Cortex of kidney (tissue), 1 donor: ENCODE measurements at places on chromosomes 7 and 10.

GRCh38 chr7:74617180-74617744 is 40.3 kb upstream of the GTF2I start:
- no peak for DNase-seq

DNA sequence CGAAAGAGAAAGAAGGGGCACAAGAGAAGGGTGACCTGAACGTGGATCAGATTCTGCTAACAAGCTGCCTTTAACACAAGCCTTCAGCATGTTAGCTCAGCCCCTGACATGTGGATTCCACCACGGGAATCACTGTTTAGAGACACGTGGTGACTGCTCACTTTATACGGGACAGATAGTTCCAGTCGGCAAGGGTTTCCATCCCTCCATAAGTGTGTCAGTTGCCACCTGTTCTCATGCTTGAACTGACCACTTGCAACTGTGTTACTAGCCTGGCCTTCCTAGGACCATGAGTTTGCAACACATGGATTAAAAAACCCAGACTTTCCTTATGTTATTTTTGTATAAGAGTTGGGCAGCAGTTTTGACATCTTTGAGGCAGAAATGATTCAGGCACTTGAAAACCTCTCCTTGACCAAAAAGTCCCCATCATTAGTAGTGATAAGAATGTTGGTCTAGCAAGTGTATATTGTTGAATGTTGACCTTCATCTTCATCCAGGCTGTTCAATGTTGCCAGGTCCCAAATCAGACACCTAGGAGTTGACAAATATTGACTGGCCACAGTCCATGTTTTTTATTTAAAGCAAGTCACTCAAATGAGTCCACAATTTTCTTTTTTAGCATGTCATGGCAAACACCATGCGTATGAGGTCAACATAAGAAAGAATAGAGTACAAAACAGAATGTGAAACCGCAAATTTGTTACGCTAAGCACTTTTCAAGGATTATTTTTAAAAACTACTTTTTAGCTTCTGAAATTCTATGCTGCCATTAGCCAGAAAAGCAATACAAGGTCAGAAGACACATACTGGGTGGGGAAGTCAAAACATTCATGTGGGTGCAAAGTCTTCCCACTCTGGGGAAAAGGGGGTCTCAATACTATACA is 101.6 kb downstream of the ABLIM1 start:
- no peak for DNase-seq

DNA sequence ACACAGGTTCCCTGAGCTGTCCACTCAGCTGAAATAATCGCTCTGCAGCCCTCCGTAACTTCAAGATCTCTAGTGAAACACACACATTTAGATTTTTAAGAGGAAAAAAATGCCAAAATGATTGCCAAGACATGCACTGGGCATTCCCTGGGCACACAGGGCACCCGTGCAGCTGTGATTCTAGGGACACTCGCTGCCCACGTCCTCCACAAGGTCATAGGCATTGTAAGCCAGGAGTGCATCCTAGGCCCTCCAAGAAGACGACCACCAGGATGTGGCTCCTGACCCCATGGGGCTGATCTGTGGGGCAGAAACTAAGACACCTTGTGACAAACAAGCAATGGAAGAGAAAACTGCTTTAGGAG is 563.3 kb downstream of the PTPRN2 start:
- no peak for DNase-seq

DNA sequence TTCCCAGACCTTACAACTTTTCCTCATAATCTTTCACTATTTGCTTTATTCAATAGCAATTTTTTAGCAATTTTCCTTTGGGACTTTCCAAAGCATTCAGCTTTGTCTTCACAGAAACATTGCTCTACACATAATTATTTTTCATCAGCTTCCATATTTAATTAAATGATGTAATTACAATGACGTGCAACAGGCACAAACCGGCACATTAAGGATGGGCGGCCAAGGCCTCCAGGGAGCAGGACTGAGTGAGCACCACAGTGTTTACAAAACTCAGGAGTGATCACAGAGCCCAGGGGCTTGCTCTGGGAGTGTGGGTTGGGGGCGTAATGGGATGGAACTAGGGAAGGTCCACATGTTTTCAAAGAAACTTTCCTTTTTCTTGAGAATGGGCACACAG is 69.8 kb downstream of the MAD1L1 start:
- no peak for DNase-seq

GRCh38 chr7:12573885-12574284 is 3.4 kb downstream of the SCIN start:
- no peak for DNase-seq

- no peak for DNase-seq
Measured at GRCh38 chr10:118692872-118693271, 61.9 kb downstream of the CACUL1 start.

DNA sequence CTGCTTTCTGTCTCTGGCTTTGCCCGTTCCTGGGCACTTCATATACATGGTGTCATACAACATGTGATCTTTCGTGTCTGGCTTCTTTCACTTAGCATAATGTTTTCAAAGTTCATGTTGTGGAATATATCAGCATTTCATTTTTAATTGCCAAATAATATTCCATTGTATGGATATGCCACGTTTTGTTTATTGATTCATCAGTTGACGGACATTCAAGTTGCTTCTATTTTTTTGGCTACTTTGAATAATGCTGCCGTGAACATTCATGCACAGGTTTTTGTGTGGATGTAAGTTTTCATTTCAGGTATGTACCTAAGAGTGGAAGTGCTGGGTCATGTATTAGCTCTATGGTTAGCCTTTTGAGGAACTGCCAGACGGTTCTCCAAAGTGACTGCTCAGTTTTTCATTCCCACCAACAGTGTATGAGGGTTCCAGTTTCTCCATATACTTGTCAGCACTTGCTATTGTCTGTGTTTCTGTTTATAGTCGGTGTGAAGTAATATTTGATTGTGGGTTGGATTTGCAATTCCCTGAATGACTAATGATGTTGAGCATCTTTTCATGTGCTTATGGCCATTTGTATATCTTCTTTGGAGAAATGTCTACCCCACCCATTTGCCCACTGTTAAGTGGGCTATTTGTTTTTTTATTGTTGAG is 401.4 kb upstream of the GALNT17 start:
- DNase-seq = no peak

- no peak for DNase-seq
Measured at GRCh38 chr10:14712991-14713424, 61.7 kb downstream of the FAM107B start.

DNA sequence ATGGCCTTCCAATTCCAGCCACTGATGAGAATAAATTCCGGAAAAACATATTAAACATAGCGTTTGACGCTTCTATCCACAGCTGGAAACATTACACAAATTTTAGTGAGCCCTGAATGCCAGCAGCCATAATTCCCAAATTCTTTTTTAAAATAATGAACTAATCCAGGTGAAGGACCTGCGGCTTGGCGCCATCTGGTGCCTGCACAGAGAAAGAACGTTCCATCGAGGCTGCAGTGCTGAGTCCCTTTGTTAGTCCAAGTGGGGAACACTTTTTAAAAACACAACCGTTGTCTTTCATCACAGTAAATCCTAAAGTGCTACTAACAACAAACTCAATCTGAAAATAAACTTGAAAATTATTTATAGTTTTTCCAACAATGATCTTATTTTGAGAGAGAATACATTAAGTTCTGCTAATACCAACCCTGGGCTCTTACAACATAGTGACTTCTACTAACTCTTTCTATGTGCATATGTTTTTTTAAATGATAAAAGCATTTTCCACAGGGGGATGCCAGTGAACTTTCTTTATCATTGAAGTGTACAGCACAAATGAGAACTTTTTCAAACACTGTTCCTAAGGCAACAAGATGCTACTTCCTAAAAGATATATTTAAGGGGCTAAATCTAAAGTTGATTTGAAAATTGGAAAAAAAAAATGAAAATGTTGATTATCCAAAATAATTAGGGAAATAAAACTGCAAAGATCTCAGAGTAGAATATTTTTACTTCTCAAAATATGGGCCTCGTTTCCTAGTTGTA is 166.9 kb upstream of the RNF32 start:
- no peak for DNase-seq

GRCh38 chr7:48710995-48711394 is 213.4 kb upstream of the CDC14C start:
- no peak for DNase-seq

GRCh38 chr10:33986515-33986914 is 652.0 kb upstream of the NRP1 start:
- no peak for DNase-seq

DNA sequence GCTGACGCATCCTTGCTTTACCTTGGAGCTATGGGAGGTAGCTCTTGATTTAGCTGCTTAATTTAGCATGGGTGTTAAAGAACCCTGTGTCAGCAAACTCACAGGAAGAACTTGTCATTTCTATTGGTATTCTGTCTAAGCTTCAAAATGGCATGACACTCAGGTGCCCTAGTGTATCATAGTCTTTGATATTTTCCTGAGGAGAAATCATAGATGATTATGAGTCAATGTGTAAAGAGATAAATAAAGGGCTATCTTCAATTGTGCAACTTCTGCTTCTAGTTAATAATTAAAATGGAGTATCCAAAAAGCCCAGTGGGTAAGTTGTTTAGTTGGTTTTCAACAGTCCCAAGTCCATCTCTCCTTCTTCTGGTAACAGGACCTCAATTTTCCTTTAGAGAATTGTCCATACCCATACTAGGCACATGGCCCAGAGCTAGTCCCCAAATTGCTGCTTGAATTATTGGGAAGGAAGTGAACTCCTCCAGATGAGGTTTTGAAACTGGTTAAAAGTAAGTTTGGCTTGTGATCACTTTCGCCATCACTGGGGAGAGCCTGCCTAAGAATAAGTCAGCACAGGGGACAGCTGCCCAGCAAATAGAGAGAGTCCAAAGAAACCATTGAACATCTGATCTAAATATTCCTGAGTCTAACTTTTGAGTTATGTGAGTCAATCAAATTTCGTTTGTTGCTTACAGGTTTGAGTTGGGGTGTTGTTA is 169.0 kb upstream of the PHYHIPL start:
- DNase-seq = no peak

DNA sequence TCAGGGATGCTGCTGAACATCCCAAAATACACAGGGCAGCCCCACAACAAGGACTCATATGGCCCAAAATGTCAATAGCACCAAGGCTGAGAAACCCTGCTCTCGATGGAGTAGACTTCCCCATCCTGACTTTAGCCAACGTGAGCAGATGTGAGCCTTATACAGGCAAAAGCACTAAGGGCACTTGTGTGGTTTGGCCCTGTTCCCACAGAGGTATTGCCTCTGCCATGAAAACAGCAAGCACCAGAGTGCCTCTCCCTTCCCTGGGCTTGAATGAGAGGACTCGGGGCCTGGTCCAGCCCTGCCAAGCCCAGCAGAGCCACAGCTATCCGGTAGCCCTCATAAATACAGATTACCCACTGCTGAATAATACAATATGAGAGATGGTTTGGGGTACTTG is 47.5 kb downstream of the ACSM6 start:
- no peak for DNase-seq

- no peak for DNase-seq
Measured at GRCh38 chr7:15158141-15158810, 255.7 kb upstream of the DGKB start.

DNA sequence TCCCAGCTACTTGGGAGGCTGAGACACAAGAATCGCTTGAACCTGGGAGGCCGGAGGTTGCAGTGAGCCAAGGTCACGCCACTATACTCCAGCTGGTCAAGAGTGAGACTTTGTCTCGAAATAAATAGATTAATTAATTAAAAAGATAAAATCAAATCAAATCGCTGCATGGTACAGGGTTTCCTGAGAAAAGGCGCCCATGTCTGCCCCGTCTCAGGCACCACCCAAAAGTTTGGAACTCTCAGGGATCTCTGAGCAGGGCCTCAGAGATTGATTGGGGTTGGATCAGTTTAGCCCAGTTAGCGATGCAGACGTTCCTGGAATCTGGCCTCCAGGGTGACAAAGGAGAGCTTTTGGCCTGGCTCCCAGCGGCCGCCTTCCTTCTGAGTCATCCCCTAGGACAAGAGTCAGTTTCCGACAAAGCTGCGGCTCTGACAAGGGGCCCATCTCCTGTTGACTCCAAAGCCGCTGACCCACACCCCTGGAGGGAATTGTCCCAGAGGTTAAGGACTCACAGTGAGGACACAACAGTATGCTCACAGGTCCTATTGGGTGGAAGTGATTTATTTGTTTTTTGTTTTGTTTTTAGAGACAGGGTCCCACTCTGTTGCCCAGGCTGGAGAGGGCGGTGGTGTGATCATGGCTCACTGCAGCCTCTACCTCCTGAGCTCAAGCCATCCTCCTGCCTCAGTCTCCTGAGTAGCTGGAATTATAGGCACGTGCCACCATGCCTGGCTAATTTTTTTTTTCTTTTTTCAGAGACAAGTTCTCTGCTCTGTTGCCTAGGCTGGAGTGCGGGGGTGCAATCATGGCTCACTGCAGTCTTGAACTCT is 6.8 kb downstream of the ORAI2 start:
- no peak for DNase-seq

GRCh38 chr7:516216-516605 is 3.4 kb downstream of the PDGFA start:
- no peak for DNase-seq

GRCh38 chr7:55147736-55148135 is 128.9 kb downstream of the EGFR start:
- no peak for DNase-seq

- no peak for DNase-seq
Measured at GRCh38 chr7:51949726-51950644, 633.4 kb upstream of the COBL start.

- DNase-seq = no peak
Measured at GRCh38 chr7:157595086-157595855, 258.5 kb downstream of the DNAJB6 start.

- DNase-seq = no peak
Measured at GRCh38 chr7:94698275-94698674, 42.3 kb upstream of the SGCE start.

- DNase-seq = no peak
Measured at GRCh38 chr10:77325233-77325537, 312.4 kb downstream of the KCNMA1 start.

- DNase-seq = no peak
Measured at GRCh38 chr10:31602541-31603234, 283.7 kb downstream of the ZEB1 start.

- DNase-seq = no peak
Measured at GRCh38 chr7:74684921-74685320, 27.4 kb downstream of the GTF2I start.

DNA sequence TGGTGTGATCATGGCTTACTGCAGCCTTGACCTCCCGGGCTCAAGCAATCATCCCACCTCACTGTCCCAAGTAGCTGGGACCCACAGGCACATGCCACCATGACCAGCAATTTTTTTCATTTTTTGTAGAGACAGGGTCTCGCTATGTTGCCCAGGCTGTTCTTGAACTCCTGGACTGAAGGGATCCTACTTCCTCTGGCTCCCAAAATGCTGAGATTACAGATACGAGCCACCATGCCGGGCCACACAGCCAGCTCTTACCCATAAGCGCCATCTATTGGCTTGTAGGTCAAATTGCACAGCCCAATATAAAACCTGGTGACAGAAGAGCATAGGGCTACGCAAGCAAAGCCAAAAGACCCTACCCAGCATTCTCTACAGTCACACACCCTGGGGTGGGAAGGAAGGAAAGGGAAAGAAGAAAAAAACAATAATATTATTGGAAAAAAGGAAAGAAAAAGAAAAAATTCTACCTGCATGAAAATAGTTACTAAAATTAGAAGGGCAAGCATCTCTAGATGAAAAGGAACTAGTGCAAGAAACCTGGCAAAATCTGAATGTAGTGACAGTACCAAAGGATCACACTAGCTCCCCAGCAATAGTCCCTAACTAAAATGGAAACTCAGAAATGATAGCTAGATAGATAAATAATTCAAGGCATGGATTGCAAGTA is 29.4 kb upstream of the AMPH start:
- no peak for DNase-seq
